B cell (primary cell): ENCODE measurements at places on chromosomes 1 and 21. TPM values are rescaled to one million over a fixed set of nuclear protein-coding genes. Genes with fewer than 3 reads are reported as not detected.
A peak's percentile ranks its signal among the peaks of the same experiment; 100 is the strongest.

DNA sequence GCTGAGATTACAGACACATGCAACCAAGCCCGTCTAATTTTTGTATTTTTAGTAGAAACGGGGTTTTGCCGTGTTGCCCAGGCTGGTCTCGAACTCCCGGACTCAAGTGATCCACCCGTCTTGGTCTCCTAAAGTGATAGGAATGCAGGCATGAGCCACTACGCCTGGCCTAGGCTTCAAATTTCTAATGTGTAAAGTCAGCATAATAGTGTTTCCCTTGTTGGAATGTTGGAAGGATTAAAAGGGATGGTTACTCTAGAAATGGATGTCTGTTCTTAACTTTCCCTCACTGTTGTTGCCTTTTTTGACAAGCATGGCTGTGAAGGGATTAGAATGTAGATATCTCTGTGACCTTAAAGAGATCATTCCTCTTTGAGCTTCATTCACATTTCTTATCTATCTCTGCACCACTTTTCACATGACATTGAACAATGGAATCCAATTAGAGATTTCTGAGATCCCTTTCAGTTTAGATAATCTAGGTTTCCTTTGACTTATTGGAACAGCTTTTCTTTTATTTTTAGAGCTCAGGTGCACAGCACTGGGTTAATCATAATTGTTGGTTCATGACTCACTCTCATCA is 33.7 kb downstream of the NFASC start:
- no peak for DNase-seq

DNA sequence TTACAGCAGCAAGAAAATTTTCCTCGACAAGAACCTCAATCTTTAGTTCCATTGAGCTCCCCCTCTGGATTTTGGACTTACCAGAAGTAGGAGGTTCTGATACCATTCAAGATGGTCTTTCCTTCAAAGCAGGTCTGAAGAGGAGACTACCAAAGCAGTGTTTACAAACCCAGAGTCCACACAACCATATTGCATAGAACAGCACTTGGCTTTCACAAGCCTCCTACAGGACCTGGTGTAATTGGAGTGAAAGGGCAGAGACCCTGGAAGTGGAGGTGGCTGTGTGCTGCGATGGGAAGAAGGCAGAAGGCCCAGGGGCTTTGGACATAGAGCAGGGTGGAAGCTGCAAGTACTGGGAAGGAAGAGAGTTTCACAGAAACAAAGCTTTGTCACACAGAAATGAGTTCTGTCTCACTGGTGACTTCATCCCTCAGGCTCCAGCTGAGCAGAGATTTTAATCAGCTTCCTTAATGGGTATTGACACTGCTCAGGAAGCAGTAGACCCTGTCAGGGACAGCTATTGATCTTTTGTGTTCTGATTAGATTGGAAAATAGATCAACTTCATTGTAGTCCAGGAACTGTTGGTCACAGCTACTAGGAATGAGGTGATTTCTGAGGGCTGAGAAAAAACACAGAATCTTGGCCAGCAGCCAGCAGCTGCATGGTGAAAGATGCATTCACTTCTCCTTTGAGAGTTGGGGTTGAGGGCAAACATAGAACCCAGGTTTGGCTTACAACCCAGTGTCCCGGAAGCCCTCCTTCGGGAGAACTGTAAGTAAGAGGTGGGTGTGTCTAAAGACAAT is 124.0 kb downstream of the SYT2 start:
- DNase-seq, result peak; percentile 60

- DNase-seq, result no peak
Measured at GRCh38 chr1:44043176-44044070, 12.2 kb upstream of the SLC6A9 start.

The FAM43B gene
- total RNA-seq, result not detected in 2 replicates

DNA sequence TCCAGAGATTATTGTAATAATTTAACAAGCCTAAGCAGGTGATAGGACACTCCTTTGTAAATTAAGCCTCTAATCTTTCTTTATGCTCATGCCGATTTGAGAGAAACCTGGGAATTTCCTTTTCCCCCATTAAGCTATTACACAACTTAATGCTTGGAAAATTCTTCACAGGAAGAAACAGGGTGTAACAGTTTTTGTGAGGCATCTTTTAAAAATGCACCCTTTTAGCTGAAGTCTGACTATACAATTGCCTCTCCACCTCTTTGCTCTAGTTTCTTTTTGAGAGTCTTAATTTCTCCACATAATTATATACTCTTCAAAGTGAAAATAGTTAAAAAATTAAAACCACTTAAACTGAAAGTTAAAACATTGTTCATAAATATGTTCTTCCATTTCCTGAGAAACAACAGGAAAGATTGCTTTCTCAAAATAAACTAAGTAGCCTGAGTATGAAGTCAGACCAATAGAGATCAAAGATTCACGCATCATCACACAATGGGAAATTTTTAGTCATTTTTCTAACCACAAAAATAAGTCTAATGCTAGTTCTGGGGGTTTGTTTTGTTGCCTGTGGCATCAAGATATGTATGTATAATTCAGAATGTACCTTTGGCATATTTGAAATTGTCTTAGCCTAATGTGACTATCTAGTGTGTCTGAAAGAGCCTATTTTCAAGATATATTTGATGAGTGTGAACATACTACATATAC is 34.7 kb downstream of the LRRC8D start:
- DNase-seq, result peak; percentile 38

DNA sequence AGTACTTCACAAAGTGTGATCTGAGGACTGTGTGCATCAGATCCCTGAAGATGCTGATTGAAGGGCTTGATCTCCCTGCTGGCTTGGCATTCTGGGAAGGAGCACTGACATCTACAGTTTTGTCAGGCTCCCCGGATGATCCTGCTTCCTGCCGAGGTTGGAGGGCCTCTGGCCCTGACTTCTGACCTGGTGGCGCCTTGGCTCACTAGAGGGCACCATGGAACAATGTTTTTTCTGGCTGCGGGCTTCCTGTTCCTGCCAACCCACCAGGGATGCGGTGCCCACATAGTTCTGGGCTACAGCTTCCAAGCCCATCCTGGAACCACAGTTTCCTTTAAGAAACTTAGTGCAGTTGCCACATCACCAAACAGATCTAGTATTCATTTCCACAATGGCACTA is 38.8 kb upstream of the RASAL2 start:
- DNase-seq, result no peak

- DNase-seq, result no peak
Measured at GRCh38 chr1:18090636-18091035, 17.0 kb upstream of the IGSF21 start.

The MRPS14 gene
- 26.5 and 29.4 TPM in 2 replicates for total RNA-seq
